ENCODE measurements at places on chromosomes 5 and 9.

- DNase-seq = peak; percentile 65
Measured at GRCh38 chr5:151155775-151156506, 1.6 kb downstream of the ANXA6 start.

DNA sequence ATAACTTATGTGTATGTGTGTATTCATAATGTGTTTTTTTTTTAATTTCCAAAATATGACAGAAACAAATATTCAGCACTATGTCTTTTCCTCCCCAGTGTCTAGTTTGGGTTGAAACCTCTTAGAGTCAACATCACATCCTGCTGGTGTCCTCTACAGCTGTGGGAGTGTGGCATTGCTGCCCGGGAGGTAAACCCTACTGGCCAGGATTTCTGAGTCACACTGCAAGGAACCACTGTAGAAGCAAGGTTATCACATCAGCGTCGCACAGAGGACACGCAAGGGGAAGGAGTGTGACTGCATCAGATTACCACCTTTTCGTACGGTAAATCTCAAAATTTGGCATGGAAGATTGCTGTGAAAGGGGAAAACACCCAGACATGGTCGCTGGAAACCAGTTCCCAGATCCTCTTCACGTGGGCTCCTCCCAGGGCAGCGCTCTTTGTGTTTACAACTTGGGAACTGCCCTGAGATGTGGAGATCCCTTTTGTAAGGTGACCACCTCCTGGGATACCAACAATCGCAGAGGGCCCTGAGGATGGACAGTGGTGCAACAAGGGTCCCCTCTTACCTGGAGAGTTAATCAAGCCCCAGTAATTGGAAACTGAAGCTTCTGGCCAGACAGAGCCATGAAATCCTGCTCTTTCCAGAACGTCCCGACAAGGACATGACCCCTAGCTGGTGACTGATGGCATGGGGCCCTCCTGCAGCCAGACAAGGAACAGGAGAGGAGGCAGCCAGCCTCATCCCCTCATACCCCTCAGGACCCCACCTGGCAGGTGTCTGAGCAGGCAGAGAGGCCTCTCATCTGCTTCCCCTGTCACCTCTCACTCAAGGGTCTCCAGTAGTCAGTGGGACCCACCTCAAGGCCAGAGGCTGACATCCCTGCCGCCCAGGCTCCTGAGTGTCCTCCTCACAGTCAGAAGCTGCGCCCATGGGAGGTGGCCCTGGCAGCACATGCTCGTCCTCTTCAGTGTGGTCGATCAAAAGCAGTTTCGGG lies 194.7 kb downstream of the MED10 start:
- DNase-seq = no peak

DNA sequence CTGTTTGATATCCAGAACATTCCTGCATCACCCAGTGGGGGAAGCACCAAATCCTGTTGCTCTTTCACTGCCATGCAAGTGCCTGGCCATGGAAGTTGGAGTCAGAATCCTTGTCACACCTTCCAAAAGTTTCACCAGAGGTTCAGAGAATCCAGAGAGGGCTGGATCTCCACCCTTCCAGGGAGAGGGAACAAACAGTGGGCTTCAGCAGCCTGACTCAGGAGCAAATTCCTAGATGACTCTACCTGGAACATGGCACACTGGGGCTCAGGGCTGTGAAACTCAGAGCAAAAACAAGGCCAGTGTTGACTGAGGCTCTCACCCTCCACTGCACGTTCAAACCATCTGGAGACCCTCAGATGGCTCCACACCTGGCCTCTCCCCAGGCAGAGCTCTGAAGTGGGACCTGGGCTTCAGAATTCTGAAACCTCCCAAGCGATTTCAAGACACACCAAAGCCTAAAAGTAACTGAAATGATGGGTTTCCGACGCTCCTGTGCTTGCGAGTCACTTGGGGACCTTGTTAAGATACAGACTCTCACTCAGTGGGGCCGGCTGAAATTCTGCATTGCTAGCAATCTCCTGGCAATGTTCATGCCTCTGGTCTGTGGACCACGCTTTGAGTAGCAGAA lies 205.9 kb downstream of the AUH start:
- no peak for DNase-seq

GRCh38 chr5:21212026-21212425 lies 1224.0 kb upstream of the CDH18 start:
- no peak for DNase-seq

All from fibroblast of the aortic adventitia (primary cell).